Stimulated activated CD8-positive, alpha-beta memory T cell treated with anti-CD3 and anti-CD28 coated beads, Interleukin-4, amount 100 ng/mL, for 1 hour (primary cell): ENCODE measurements at places on chromosomes 1 and 21.

GRCh38 chr21:42757422-42757821 lies 104.0 kb downstream of the PDE9A start:
- DNase-seq, result no peak

DNA sequence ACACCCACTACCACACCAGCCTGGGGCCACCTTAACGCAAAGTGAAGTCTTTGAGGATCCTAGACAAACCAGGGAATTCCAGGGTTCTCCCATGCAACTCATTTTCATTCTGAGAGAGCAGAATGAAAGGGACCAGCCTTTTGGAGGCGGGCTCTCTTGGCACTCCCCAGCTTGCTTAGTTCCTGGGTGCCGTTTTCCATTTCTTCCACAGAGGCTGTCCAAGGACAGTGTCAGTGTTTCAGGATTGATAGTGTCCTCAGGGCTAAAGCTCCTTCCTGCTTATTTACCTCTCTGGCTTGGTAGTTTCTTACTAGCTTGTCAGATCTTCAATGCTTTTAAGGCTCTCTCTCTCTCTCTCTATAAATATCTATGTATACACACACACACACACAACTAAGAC lies 30.1 kb upstream of the GNG4 start:
- no peak for DNase-seq

DNA sequence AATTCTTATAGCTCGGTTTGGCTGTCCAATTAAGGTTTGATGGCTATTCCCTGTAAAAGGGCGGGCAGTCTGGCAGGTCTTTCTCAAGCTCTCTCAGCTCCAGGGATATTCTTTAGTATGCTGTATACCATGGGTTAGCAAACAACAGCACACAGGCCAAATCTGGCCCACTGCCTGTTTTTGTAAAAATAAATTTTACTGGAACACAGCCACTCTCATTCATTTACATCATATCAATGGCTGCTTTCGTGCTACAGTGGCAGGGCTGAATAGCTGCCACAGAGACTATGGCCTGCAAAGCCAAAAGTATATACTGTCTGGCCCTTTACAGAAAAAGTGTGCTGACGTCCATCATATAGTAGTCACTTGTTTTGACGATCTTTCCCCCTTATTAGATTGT lies 32.0 kb downstream of the MACO1 start:
- no peak for DNase-seq

GRCh38 chr1:80375109-80375508 lies 1368.6 kb upstream of the ADGRL4 start:
- no peak for DNase-seq

GRCh38 chr1:213457733-213458132 lies 406.7 kb downstream of the RPS6KC1 start:
- no peak for DNase-seq
